PC-9 (cell line): ENCODE measurements at places on chromosomes 2 and 18.

GRCh38 chr18:7566567-7567473 is at the start of gene PTPRM:
TSS of gene PTPRM (plus strand) at chr18:7567316. CDS start at chr18:7567819, 503 bp downstream.
- DNase-seq: no peak

DNA sequence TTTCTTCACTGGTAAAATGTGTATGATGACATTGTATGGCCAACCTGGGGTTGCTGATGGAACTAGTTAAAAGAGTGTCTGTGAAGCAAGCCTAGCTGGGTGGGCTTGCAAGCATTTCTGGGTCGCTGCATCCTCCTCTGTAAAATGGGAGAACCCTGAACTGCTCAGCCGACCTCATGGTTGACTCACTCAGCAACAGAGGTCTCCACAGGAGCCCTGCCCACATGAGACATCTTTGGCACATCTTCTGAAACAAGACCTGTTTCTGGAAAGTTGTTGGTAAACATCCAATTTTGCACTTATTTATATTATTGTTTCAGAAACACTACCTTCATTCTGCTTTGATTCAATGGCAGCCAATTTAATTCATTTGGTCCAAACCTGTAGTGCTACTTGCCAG is 52.6 kb downstream of the BCL11A start:
- DNase-seq: no peak

- no peak for DNase-seq
Observed at GRCh38 chr2:24105816-24106215, 17.3 kb downstream of the PFN4 start.

DNA sequence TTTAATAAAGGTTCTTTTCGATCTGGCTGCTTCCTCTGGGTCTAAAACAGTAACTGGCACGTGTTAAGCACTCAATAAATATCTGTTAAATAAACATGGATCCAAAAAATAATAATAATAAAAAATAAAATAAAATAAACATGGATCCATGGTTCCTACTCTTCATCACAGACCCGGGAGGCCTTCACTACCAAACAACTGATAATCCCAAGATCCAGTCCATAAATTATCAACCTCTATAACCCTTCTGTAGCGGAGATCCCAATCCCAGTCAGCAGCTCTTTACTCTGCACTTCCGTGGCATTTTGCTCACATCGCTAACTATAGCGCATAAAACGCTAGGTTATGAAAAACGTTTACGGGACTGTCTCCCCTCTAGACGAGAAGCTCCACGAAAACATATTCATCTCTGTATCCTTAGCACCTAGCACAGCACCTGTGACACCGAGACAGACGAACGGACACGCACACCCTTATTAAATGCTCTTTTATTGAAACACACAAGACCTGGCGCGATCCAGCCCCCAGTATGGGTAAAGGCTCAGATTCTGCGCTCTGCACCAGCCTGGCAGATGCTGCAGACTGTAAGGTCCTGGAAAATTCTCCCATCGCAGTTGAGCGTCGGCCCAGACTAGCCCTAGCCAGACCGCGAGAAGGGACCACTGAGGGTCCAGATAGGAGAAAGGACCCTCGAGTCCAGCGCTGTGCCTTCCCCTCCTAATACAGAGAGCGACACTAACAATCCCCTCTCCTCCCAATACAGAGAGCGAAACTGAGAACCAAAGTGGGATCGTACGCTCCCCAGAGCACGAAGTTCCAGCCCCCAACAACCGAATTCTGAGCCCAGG is 770 bp downstream of the NBAS start:
- no peak for DNase-seq
